Activated naive CD4-positive, alpha-beta T cell (primary cell): ENCODE measurements at places on chromosomes 7 and 10.

DNA sequence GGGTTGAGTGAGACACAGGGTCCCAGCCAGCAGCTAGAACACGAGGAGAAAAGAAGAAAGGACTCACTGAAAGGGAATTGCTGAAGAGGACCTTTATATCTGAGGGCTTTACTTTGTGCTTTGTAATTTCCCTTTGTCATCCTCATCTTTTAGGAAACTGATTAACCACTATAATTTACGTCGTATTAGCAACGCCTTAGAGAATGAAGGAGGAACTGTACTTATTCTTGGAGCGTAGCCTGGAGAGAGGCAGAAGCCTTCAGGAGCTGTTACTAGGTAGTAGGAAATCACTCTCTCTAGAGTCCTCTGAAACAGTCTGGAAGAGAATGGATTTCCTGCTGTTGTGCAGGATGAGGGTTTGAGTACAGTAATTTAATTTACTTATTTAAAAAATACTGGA lies 101.0 kb upstream of the STEAP1B start:
- no peak for DNase-seq

DNA sequence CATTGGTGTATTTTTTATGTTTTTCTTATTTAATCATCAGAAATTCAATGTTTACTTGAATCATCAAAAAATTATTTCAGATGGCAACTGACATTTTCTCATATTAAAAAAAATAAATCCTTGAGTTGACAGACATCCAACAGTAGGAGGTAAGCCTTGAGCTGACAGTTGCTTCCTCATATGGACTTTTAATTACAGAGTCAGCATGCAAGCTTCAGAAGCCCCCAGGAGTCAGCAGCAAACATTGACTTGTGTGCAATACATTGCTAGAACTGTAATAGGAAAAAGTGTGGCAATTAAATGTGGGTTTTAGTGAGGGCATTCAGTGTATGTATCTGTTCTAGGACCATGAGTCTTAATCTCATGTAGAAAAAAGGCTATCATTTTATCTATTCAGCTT lies 62.4 kb upstream of the TAS2R16 start:
- DNase-seq: no peak

DNA sequence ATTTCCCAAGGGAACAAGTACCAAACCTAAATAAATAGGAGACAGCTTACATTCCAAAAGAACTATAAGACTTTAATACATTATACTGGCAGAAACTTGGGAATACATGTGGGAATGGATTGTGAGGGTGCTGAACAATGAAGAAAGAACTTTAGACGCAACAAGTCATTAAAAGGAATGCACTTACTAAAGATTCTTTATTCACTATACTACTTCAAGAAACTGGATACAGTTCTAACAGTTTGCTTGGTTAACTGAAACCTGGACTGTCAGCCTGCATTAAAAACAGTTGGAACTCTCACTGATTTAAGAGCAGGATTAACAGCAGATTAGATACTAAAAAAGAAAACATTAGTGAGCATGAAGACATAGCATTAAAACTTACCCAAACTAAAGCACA lies 12.0 kb downstream of the CACUL1 start:
- no peak for DNase-seq

DNA sequence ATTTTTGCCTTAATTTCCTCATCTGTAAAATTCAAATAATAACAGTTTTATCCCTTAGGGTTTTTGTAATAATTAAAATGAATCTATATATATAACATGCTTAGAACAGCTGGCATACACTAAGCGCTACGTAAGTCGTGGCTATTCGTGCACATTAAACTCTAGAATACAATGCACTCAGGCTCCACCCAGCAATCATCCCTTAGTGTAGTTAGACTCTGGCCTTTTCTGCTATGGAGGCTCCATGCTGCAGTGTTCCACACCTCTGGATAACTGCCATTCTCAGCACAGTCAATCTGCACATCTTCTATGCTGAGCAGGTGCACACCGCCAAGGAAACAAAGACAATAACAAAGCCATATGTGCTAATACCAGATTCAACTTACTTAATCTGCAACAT lies 92.9 kb downstream of the IPMK start:
- no peak for DNase-seq

DNA sequence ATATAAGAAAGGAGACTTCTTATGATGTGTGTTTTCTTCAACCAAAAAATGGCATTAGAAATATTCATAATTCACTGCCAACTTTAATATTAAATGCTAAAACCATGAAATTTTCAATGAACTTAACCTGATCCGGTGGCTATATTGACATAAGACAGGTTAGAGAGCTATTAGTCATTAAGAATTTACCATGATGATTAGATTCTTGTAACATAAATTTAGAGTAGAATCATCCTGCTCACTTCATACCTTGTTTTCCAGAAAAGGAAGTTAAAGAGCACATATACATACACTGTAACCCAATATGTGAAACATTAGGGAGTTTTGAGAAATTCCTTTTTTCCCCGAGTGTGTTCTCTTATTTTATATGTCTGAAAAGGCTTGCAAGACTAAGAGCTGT lies 430.3 kb upstream of the SEMA3A start:
- no peak for DNase-seq

DNA sequence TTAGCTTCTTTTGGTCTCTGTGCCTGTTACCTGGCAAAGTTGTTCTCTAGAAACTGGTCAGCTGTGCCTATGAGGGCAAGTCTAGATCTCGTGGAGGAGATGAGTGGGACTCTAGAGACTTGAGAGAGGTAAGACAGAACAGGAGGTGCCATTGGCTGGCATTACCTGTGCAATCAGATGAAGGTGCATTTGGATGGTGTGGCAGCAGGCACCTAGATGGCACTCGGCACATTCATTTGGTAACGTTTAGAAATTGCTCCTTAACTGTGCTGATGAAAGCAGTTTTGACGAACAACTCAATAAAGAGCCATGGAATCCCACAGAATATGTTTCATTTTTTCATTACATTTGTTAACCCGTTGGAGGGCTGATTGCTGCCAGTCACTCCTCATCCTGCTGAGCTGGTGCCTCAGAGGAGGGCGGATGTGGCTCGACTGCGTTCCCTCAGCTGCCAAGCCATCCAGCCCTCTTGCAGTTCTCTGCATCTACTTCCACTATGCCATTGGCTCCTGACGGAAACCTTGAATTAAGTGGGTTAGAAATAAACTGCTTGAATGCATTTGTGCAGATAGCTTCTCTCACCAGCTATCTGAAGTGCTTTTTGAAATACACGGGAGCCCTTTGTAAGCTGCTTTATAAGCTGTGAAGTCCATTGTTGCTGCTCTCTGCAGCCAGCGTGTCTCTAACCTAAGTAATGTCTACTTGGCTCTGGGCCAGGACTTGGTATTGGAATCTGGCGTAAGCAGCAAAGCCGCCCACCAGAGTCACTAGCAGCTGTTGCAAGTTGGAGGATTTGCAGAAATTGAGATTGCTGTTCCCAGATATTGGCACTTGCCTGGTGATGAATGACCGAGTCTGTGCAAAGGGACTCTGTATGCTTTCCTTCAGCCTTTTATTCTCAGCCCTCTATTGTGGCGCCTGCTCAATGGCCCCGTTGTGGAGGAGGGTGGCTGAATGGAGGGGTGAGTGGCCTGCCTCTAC lies 87.4 kb downstream of the LRRC4 start:
- DNase-seq: no peak

DNA sequence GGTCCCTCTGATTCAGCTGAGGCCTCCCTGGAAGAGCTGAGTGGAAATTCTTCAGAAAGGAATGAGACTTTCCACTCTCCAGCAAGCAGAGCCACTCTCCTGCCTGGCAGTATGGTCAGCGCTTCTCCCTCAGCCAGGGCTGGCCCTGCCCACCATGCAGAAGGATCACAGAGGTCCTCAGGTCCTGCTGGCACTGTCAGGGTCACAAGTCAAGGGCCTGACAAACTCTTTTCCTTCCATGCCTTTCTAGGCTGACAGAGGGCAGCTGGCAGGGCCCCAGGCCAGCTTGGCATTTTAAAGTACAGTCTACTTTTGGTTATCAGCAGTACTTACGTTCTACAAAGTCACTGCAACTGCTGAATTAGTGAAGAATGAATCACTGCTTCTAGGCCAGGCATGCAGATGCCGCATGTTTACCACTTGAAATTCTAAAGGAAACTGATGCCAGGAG lies 119.3 kb upstream of the FRMD4A start:
- no peak for DNase-seq

DNA sequence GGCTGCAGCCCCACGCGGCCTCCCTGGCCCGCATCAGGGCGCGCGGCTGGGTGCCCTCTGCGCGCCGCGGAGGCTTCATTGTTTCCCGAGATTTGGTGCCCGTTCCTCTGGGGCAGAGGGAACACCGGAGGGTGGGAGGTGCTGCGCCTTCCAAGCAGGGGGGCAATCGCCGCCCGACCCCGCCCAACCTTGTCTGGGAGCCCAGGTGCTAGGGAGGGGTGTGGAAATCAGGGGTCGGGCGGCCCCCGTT lies 1.0 kb upstream of the NRP1 start:
- DNase-seq: no peak

- DNase-seq: no peak
Observed at GRCh38 chr7:131080754-131081153, 246.9 kb upstream of the MKLN1 start.

DNA sequence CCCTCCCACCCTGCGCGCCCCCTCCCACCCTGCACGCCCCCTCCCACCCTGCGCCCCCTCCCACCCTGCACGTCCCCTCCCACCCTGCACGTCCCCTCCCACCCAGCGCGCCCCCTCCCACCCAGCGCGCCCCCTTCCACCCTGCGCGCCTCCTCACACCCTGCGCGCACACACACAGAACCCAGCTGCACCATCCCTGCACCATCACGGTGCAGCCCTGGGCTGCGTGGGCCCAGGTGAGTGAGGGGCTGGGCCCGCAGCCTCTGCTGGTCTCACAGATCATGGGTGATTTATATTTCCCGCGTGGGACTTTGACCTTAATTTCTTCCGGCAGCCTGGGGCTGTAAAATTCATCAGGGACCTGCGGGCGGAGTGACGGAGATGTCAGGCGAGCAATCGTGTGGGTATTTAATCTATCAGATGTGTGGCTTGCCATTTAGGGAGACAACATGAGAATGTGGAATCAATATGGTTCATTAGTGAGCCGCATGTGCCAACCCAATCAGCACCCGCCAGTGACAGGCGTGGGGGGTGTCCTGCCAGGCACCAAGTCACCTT lies 57.7 kb downstream of the C10orf105 start:
- DNase-seq: no peak

GRCh38 chr10:132922872-132923271 lies 19.5 kb downstream of the CFAP46 start:
- no peak for DNase-seq

- no peak for DNase-seq
Observed at GRCh38 chr10:11158080-11158479, 140.4 kb downstream of the CELF2 start.

DNA sequence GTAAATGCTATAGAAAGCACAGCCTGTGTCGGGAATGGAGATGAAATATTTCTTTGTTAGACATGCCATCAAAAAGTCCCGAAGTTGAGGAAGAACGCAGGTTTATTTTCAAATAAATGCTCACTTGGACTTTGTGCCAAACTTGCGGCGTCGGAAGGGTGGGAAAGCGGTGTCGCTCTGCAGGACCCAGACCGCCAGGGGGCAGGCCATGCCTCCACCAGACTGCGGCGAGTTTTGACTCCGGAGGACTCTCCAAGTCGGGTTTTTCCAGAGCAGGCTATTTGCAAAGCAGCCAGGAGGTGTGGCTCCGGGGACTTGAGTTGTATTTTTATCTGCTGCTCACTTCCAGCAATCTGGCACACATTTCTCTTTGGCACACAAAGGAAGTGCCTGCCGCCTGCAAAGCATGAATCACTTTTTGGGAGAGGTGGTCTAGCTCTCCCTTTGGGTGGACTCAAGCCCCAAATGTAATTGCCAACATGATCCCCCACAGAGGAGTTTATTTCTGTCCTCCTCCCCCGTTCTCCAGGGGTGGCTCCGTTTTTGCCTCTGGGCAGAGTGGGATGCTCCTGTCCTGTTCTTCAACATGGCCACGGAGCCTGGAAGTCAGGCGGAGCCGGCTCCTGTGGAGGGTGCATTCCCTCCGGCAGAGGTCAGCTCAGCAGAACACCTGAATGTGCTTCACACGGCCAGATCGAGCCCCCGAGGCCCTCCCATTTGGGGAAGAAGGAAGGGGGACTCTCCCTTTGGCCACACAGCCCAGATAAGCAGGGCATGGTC lies 82.3 kb upstream of the GPR26 start:
- no peak for DNase-seq

DNA sequence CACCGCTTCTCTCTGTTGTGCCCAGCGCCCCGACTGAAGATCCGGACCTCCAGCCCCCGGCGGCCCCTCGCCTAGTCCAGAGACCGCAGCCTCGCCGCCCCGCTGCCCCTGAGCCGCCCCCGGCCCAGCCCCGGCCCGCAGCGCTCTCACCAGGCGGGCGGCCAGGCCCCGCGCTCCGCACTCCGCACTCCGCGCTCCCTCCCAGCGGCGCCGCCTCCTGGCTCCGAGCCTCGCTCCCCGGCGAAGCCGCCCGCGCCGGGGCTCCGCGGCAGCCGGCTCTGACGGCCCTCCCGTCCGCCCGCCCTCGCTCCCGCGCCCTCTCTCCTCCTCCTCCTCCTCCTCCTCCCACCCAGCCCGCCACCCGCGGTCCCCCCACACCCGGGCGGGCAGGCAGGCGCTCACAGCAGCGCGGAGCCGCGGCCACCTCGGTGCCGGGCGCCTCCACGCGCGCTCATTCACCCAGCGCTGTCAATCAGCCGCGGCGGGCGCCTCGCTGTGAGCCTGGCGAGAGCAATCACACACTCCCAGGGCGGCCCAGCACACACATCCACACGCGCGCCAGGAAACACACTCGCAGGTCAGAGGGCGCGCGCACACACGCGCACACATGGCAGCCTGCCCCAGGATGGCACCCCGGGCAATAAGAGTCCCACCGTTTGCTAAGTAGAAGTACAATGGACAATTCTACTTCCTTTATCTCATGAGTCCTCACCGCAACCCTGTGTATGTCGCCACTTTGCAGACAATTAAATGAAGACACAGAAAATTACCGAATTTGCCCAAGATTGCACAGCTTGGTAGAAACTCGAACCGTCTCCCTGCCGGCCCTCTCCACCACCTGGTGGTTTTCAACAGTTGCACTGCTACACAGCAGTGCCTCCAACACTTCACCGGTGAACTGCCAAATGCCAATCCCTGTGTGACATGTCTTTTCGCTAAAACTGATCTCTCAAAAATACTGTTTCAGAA lies at the start of gene PRRT4:
Gene PRRT4 (minus strand): TSS at position 280 of the 969 bp plus-strand sequence.
- DNase-seq: peak; percentile 44

DNA sequence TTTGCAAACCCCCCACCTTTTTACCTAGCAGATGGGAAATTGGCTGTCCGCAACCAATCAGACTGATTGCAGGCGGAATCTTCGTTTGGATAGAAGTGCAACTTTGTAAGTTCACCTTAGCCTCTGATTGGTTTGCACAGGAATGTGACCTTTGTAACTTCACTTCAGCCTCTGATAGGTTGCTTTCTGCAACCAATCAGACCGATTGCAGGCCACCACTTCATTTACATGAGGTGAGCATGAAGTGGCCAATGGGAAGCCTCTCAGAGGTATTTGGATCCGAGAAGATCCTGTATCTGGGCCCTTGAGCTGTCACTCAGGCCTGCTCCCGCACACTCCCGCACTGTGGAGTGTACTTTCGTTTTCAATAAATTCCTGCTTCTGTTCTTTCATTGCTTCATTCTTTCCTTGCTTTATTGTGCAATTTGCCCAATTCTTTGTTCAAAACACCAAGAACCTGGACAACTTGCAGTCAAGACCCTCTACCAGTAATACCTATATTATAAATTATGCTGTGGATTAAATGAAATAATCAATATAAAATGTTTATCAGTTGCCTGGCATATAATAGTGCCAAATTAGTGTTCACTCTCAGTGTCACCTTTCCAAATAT lies 491.4 kb downstream of the PLXNA4 start:
- DNase-seq: no peak
